ENCODE measurements at places on chromosomes 4 and X.

- DNase-seq, result no peak
Measured at GRCh38 chrX:42952621-42953020, 174.7 kb upstream of the PPP1R2C start.

DNA sequence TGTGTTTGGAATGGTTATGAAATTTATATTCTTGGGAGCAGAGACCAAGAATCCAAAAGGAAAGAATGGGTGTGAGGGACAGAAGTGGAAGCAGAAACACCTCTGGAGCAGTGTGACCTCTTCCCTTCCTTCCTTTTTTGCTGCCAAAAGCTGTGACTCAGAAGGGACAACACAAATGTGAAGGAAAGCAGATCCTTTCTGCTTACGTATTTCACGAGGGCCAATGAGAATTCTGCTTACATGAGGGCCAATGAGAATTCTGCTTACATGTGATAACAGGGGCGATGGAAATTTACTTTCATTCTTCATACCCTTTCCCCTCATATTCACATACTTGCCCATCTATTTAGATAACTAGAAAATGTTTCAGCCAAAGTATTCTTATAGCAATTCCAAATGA is 404.6 kb downstream of the PRDM5 start:
- peak; percentile 40 for DNase-seq

GRCh38 chr4:169611157-169611556 is 1.2 kb downstream of the NEK1 start:
- DNase-seq, result no peak

- peak; percentile 33 for DNase-seq
Measured at GRCh38 chrX:65985922-65986588, 53.8 kb downstream of the VSIG4 start.

GRCh38 chrX:150200820-150201287 is 162.3 kb upstream of the MAMLD1 start:
- peak; percentile 93 for DNase-seq
